ENCODE measurements at places on chromosomes 5 and 9. TPM values are rescaled to one million over a fixed set of nuclear protein-coding genes. Genes with fewer than 3 reads are reported as not detected.

- DNase-seq, result no peak
Observed at GRCh38 chr9:2730971-2731370, 13.7 kb downstream of the KCNV2 start.

The OLFM1 gene
- not detected for total RNA-seq

The SHOC1 gene
- total RNA-seq, result not detected

DNA sequence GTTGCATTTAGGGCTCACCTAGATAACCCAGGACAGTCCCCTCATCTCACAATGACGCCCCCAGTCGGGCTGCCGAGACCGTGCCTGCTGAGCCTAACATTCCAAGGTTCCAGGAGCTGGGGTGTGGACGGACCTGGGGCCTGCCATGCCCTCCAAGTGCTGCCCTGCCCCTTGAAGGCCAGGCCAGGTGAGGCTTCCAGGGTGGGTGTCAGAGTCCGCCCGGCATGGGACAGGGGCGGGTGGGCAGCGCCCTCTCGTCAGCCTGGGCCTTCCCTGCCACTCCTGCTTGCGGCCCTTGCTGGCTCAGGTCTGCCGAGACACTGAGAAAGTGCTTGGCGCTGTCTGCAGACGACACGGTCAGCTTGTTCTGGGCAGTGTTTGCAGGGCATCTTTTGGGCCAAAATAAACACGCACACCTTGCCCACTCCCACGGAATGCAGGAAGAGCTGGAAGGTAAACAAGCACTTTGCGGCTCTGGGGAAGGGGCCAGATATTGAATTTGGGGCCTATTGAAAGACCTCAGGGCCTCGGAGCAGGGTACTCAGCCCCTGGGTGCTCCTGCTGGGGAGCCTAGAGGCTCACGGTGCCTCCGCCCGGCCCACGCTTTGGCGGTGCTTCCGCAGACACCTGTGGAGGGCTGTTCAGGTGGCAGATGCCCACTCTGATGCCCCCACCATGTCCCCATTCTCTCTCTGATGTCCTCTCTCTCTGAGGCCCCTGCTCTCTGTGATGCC lies 4.2 kb upstream of the SCGB3A1 start:
- DNase-seq, result no peak

DNA sequence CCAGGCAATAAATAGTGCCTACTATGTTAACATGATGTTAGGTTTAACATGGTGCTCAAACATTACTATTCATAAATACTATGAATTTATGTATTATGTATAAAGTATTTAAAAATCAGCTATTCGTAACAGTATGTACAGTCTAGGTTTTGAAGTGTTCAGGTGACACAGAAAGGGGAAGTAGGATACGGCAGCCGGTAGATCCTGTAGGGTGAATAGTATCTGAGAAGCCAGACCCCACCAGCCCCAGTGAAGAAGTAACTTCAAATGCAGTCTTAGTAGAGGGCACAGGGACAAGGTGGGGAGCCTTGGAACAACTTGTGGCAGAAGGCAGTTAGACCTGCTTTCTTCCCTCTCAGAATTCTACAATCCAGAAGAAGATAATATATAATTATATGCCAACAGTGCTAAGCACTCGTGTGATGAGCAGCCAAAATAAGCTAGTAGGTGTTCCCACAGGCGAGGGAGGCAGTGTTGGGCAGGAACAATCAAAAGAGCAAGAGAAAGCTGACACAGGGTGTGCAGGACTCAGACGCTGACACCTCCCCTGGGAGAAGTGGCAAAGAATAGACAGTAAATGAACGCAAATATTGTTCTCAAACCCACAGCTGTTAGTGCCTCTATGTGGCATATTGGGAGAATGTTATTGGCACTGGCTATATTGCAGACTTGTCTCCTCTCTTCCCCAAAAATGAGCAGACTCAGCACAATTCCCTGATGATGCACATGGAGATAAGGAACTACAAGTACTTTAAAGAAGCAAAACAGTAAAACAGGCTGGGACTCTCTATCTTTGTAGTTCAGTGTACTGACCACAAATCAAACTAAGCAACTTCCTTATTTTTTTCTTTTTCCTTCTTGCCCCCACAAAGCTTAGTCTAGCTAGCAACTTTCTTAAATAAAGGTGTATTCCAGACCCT lies 4.6 kb downstream of the ZNF367 start:
- DNase-seq, result no peak

GRCh38 chr9:32411753-32412152 lies 27.3 kb downstream of the ACO1 start:
- DNase-seq, result no peak

- DNase-seq, result no peak
Observed at GRCh38 chr9:124897570-124898460, 35.9 kb downstream of the ARPC5L start.

The FBP2 gene
- not detected for total RNA-seq

- no peak for DNase-seq
Observed at GRCh38 chr9:38423273-38423972, 831 bp downstream of the IGFBPL1 start.

DNA sequence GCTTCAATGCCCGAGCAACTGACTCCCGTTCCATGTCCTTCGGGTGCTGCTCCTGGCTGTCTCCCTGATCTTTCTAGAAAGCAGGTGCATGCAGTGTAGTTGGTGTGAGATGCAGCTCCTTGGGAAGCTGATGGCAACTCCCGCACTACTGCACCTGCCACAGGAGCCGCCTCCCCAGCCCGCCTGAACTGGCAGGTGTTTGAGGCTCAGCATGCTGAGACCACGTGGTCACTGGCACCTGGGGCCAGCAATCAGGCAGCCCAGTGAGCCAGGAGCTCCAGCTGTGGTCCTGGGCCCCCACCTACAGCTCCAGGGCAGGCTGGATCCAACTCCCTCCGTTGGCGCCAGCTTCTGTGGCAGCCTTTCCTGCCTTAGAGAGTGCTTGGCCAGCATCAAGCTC lies 111.5 kb downstream of the ICE1 start:
- DNase-seq, result no peak

- DNase-seq, result no peak
Observed at GRCh38 chr5:160263326-160263855, 34.1 kb downstream of the FABP6 start.

DNA sequence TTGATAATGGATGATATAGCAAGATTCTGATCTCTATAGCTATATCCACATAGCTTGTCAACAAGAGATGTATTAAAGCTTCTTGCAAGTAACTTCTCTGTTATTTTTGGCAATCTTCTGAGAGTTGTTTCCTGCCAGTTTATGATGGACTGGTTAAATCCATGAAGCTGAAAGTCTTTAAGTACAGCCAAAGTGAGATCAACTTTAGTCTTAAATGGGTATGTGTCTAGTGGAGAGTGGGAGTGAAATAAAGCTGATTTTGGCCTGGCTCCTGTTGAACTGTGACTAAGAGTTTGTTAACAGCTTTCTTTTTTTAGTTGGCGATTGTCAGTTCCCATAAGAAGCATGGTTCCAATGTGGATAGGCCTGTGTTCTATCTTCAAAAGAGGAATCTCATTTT lies 350.9 kb upstream of the PCSK5 start:
- no peak for DNase-seq

The CAVIN4 gene
- total RNA-seq, result 0.48 TPM

The SPATA31D4 gene
- not detected for total RNA-seq

The GRIA1 gene
- total RNA-seq, result not detected

DNA sequence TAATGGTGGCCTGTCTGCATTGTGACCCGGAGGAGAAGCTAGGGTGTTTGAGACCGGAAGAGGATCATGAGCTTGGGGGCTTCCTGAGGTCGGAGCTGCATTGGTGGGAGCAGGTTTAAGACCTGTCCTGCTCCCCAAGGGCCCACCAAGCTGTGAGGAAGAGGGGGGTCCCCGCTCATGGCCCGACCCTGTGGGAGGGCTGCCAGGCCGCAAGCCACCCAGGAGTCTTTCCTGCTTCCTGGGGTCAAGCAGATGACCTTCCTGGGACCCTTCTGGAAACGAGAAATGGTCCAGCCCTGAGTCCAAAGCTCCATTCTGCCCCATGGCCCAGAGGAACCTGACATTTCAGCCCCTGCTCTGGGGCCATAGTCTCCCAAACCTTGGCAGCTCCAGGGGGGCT lies 61.5 kb upstream of the RNU6ATAC start:
- DNase-seq, result no peak

The C9orf153 gene
- not detected for total RNA-seq

The PCDHGB4 gene
- total RNA-seq, result 0.29 TPM

- no peak for DNase-seq
Observed at GRCh38 chr5:154520861-154521453, 42.9 kb upstream of the HAND1 start.

GRCh38 chr5:99023330-99023729 lies 94.5 kb upstream of the CHD1 start:
- no peak for DNase-seq

The DRD1 gene
- not detected for total RNA-seq

The PCDHB4 gene
- total RNA-seq, result not detected

The CCL19 gene
- total RNA-seq, result not detected

The FAM221B gene
- not detected for total RNA-seq

The GRXCR2 gene
- not detected for total RNA-seq

DNA sequence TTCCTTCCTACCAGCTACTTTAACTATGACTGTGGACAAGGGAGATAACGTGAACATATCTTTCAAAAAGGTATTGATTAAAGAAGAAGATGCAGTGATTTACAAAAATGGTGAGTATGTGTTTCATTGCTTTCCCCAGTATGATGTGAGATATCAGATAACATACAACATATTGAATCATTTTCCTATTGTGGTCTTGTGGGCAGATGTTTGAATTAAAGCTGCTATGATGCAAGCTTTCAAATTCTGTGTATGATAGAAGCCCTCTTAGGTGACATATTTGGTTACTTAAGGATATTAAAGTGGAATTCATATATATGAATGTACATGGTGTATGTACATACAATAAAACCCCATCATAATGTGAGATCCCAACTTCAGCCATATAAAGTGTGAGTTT lies 59.5 kb downstream of the TEK start:
- DNase-seq, result no peak

DNA sequence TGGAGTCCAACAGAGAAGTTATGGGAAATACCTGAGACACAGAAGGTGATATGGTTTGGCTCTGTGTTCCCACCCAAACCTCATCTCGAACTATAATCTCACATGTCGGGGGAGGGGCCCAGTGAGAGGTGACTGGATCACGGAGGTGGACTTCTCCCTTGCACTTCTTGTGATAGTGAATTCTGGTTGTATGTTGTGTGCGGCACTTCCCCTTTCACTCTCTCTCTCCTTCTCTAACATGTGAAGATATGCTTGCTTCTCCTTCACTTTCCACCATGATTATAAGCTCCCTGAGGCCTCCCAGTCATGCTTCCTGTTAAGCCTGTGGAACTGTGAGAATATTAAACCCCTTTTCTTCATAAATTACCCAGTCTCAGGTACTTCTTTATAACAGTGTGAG lies 96.1 kb downstream of the TMEM232 start:
- DNase-seq, result no peak

The CYLC2 gene
- not detected for total RNA-seq

DNA sequence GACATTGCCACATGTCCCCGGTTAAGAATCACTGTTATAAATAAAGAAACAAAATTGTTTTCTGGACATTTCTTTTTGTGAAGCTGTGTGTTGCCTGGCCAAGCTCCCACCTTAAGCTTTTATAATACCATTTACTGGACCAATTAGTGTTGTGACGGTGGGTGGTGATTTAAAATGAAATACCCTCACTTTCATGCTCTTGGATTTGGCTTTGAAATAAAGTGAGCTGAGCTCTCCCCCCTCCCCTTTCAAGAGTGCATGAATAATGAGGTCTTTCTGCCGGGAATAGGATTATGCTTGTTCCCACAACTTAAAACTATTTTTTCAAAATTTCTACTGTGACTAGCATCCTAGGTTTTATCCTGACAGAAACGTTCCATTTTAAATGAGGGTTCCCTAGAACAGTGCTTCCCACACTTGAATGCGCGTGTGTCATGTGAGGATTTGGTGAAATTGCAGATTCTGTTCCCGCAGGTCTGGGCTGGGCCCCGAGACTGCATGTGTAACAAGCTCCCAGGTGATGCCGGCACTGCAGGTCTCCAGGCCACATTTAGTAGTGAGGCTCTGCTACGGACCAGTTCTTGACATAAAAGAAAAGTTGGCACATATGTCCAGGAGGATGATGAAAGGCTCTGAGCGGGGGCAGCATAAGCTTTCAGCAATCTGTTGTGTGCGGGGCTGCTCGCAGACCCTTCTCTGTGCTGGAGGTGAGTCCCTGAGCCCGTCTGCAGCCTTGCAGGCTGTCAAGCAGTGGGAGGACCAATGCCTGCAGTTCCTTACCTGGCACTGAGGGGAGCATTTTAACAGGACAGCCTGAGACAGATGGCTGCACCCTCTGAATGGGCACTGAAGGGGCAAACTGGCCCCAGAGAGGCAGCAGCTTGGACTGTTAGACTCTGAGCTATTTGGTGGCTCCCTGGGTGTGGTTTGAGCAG lies 24.4 kb downstream of the IQGAP2 start:
- DNase-seq, result no peak

DNA sequence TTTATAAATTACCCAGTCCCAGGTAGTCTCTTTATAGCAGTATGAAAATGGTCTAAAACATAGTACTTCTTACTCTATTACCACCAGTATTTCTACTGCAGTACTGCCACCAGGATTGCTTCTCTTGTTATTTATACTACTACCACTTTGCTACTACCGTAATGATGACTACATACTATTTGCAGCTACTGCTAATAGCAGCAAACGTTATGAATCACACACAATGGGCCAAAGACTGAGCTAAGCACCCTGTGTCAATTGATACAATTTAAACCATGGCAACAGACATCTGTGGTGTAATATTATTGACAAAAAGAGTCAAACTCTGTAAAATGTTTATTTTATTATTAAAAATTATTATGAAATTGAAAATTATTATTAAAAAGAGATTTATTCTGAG lies 15.3 kb upstream of the KIF12 start:
- DNase-seq, result no peak

The PCDHGB6 gene
- 0.89 TPM for total RNA-seq

DNA sequence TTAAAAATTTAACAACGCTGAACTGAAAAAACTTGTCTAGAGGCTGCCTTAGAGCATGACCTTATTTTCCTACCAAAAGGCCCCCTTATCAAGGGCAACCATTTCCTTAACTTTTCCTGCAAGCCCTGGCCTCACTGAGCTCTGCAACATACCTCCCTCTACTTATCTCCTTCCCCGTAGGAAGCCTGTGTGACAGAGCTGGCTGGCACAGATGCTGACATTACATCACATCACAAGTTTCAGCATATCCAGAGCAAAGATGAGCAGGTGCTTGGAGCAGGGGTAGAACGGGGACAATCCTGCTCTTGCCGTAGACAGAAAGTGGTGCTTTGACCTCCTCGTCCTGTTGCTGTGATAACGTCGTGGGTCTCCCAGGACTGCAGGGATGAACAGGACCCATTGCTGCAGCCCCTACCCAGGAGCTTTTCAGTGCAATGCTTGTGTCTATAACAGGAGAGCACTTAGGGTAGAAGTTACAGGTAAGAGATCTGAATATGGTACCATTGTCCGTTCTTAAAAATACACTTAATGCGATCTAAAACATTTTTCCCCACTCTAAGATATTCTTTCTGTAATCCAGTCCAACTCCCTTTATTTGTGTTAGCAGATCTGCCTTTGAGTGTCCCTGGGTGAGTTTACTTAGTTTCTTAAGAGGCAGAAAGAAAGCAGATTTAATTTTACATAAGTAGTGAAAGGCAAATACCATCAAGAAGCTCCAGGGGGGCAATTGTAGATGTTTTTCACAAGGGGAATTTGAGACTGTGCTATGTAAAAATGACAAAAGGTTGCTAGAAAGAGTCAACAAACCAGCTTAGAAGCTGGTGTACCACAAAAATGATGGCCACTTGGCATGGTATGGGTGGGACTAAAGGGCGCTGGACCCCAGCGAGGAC lies 101.9 kb upstream of the EFNA5 start:
- DNase-seq, result no peak

The RMRP gene
- total RNA-seq, result 4,437 TPM
